Hematopoietic multipotent progenitor cell treated with erythropoietin and hydrocortisone succinate and interleukin-3 and kit ligand, for 8 days (in vitro differentiated cells): ENCODE measurements at places on chromosomes 12 and 14.

- DNase-seq: no peak
Observed at GRCh38 chr12:89363084-89363483, 10.8 kb upstream of the DUSP6 start.

GRCh38 chr14:71246539-71246938 lies 339.3 kb downstream of the PCNX1 start:
- peak; percentile 26 for DNase-seq

GRCh38 chr14:81435391-81436295 lies 35.5 kb upstream of the STON2 start:
- DNase-seq: peak; percentile 80

DNA sequence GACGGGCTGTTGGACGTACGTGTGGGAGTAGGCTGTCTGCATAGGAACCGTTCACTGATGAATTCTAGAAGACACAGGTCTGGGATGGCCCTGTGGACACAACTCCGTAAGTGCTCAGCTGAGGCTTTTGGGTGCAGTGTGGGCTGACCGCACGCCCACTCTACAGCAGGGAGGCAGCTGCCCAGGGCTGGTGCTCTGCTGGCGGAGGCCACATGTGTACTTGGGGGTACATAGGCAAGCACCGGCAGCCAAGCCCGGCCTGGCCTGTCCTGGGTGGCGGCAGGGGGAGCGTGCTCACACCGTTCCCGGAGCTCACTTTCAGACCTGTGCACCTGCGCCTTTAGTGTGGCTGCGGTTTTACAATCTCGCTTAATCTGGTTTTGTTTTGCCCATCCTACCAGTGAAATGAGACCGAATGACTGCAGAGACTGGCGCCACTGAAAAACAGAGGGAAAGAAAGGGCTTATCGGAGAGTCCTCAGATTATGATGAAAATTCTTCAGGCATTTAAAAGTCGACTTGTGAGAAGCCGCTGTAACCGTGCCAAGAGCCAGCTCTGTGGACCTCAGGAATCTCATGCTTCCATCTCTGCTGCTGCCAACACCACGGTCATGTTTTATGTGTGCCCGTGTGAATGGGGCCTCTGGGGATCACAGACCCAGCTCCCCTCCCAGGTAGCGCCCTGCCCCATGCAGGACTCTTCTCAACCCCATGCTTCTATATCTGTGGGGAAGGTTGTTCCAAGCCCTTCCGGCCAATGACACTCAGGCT lies 45.8 kb downstream of the SSH1 start:
- DNase-seq: no peak

DNA sequence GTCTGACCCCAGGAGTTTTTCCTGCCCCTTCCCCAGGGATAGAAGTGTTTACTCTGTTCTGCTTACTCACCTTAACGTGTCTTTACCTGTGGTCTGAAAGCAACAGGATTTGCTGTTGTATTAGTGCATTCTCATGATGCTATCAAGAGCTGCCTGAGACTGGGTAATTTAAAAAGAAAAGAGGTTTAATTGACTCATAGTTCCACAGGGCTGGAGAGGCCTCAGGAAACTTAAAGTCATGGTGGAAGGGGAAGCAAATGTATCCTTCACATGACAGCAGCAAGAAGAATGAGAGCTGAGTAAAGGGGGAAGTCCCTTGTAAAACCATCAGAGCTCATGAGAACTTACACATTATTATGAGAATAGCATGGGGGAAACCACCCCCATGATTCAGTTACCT lies 240.4 kb downstream of the SNAPC1 start:
- DNase-seq: no peak

DNA sequence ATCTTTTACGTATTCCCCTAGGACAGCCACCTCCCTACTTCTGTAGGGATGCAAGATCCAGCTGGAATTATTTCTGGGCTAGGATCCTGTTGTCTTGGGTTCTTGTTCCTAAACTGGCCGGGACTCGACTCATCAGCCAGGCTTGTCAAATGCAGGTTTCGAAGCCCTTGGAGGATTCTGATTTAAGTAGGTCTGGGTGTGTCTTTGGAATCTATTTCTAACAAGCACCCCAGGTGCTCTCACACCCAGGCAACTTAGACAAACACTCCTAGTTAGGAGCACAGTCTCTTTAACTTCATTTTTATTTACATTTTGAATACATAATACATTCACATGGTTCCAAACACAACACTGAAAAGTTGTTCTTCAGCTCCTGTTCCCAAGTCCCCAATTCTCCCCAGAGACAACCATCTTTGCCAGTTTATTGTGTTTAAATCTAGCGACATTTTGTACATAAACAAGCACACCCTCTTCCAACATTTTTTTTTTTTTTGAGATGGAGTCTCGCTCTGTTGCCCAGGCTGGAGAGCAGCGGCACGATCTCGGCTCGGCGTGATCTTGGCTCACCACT lies 20.9 kb downstream of the MORN3 start:
- no peak for DNase-seq

GRCh38 chr12:12901158-12901791 lies 9.9 kb downstream of the GPRC5A start:
- no peak for DNase-seq

DNA sequence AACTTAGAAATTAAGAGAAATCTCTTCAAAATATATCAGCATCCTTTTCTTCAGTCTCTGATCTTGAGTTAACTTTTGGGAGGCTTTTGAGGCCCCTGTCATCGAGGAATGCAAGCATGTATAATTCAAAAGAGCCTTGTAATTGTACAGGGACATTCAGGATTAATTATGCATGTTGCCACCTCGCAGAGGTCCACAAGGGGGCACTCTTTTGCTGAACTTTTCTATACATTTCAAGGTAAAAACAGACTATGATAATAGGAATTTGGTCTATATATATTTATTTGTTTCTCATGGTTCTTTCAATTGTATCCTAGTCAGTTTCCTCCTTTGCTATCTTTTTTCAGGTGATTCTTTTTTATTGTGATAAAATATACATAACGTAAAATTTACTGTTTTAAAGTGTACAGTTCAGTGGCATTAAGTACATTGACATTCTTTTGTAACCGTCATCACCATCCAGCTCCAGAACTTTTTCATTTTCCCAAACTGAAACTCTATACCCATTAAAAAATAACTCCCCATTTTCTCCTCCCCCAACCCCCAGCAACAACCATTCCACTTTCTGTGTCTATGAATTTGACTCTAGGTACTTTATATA lies 47.0 kb upstream of the SLC2A13 start:
- DNase-seq: peak; percentile 51

GRCh38 chr14:87888136-87888999 lies 104.6 kb downstream of the GALC start:
- peak; percentile 39 for DNase-seq

DNA sequence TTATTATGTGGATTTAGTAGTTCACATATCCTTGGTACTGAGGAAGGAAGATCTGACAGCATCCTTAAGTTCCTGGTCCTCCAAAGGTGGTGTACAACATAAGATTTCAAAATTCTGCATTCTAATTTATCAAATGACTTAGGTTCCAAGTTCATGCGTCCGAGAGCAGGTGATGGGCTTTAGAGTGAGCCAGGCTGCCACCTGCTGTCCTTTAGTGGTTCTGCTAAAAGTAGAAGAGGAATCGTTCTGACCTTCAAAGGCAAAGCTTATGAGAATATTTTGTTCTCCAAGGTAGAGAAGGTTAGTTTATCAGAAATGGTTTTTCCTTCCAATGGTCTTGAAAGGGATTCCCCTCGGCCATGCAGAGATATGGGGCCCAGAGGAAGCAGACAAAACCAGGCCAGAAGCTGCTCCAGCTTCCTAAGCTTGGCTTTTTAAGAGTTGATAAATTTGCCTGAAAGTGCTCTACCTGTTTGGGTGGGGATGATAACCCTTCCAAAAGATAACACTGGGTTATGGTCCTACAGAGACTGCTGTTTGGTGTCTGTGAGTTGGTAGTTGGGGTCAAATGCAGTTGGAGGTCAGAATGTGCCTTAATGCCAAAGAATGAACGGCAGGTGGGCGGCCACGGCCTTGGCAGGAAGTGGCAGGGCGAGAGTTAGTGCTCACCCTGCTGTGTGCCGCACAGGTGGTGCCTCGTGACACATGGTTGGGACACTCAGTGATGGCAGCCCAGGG lies 29.1 kb upstream of the LRTM2 start:
- DNase-seq: peak; percentile 84

- DNase-seq: no peak
Observed at GRCh38 chr12:124730455-124730932, 133.2 kb downstream of the SCARB1 start.

- DNase-seq: no peak
Observed at GRCh38 chr12:47553266-47553665, 152.6 kb downstream of the RPAP3 start.

GRCh38 chr14:105447651-105448640 lies 26.7 kb upstream of the CRIP2 start:
- no peak for DNase-seq

- DNase-seq: no peak
Observed at GRCh38 chr12:102021540-102022246, 40.1 kb downstream of the WASHC3 start.

- no peak for DNase-seq
Observed at GRCh38 chr14:35879151-35879648, 53.1 kb downstream of the BRMS1L start.

DNA sequence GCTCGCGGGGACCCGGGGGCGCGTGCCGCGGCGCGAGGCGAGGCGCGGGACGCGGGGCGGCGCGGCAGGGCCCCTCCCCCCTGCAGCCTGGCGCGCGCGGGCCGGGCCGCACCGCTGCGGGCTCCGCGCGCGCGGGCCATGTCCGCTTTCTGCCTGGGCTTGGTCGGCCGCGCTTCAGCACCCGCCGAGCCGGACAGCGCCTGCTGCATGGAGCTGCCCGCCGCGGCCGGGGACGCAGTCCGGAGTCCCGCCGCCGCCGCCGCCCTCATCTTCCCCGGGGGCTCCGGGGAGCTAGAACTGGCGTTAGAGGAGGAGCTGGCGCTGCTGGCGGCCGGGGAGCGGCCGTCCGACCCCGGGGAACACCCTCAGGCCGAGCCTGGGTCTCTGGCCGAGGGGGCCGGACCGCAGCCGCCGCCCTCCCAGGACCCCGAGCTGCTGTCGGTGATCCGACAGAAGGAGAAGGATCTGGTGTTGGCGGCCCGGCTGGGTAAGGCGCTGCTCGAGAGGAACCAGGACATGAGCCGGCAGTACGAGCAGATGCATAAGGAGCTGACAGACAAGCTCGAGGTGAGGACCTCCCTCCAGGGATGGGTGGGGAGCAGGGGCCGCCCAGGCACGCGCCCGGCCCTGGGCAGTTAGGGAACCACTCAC lies 820 bp downstream of the BICDL1 start:
- DNase-seq: peak; percentile 50

GRCh38 chr12:55142669-55143565 lies 16.7 kb downstream of the OR9K2 start:
- peak; percentile 67 for DNase-seq

- DNase-seq: peak; percentile 70
Observed at GRCh38 chr12:121297435-121297991, 1.0 kb upstream of the CAMKK2 start.

GRCh38 chr12:54625598-54625997 lies 9.1 kb downstream of the LACRT start:
- DNase-seq: no peak

- peak; percentile 10 for DNase-seq
Observed at GRCh38 chr12:66851134-66851533, 172.3 kb upstream of the GRIP1 start.

GRCh38 chr14:81710232-81710845 lies 176.7 kb upstream of the SEL1L start:
- peak; percentile 57 for DNase-seq

DNA sequence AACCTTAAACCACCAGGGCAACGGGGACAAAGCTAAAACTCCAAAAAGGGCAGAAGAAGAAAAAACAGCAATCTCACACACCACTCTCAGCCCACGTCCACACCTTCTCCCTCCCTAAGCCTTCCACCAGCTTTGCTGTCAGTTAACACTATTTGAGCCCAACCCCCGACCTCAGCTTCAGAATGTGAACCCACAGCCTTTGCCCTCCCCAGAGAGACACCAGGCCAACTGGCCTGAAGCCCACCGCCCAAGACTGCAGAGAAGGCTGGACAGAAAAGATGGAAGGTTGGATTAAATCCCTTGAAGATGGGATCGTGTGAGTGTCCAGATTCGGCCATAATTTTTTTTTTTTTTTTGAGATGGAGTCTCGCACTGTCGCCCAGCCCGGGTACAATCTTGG lies 22.4 kb downstream of the IRF2BPL start:
- no peak for DNase-seq

DNA sequence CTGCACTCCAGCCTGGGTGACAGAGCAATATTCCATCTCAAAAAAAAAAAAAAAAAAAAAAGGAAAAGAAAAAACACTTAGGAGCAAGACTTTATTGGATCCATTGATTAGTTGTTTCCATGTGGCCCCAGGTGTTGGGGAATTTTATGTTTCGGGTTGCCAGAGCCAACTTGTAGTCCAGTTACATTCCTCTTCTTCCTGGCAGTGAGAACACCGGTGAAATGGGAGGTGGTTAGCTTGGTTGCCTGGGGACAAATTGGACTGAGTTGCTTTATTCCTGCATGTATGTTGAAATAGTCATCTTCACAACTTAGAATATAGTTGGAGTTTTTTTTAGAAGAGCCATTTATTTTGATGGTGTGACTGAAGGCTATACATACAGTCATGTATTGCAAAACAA lies 12.6 kb downstream of the RCOR1 start:
- no peak for DNase-seq

- no peak for DNase-seq
Observed at GRCh38 chr14:23402296-23403138, 5.6 kb downstream of the MYH6 start.
